AG04450 (cell line): ENCODE measurements at places on chromosomes 13 and 19.

DNA sequence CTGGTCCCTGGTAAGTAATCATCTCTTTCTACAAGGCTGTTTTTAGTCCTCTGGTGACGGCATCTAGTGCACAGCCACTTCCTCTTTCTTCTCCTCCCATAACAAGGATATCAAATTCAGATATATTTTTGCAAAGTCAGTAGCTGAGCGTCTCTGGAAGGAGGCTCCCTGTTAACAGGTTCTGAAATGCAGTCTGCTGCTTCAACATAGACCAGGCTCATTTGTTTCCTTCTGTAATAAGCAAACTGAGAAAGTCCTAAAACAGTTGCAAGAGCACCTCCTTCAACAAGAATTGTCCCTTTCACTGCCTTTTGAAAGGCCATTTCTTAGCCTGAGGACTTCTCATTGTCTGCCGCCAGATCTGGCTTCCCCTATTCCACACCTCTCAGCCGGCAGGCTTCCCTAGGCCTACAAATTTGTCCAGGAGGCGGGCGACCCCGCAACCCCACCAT is 7.4 kb upstream of the ZSCAN5A start:
- no peak for DNase-seq

DNA sequence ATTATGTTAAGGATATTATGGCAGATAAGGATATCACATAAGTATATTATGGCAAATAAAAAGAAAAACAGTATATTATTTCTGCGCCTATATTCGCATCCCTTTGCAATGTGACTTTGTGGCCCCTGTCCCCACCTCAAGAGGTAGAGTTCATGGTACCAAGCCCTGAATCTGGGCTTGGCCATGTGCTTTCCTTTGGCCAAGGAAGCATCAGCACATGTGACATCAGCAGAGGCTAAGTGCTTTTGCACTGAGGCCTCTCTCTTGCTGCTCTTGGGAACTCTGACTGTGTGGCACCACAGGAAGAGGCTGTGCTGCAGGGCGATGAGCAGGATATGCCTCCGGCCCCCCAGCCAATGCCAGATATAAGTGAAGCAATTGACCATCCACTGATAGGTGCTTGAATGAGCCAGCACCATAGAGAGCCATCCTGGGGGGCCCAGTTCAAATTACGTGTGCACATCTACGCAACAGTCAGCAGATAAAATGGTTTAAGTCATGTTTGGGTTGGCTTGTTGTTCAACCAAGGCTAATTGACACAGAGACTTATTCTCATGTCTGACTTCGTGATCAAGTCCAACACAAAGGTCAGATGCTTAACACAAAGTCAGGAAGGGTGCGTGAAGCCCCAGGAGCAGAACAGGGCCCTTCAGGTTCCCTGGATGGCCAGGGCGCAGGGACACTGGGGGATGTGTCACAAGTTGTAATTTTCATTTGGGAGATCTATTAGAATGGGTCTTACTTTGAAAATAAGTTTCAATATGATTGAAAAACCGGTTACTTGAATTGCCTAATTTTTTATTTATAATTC is 173.3 kb downstream of the COL4A1 start:
- DNase-seq = no peak

- DNase-seq = no peak
Observed at GRCh38 chr13:23377579-23377978, 55.9 kb downstream of the SACS start.

GRCh38 chr13:23639674-23640073 is 69.5 kb downstream of the TNFRSF19 start:
- DNase-seq = no peak

DNA sequence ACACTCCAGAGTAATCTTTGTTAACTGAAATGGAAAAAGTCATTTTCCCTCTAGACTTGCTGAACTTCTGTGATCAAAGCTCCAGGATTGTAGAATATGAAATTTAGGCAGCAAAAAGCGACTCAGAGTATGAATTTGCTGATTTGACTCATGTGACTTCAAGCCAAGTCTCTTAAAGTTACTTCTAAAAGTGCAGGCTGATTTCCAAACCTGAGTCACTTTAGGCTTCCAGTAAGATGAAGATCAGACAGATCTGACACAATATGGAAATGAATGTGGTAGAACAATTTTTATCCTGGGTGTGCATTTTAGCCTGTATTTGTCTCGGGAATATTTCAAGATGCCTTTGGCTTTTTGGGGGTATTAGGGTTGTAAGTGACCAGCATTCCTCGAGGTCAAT is 151.0 kb upstream of the TMTC4 start:
- DNase-seq = no peak

DNA sequence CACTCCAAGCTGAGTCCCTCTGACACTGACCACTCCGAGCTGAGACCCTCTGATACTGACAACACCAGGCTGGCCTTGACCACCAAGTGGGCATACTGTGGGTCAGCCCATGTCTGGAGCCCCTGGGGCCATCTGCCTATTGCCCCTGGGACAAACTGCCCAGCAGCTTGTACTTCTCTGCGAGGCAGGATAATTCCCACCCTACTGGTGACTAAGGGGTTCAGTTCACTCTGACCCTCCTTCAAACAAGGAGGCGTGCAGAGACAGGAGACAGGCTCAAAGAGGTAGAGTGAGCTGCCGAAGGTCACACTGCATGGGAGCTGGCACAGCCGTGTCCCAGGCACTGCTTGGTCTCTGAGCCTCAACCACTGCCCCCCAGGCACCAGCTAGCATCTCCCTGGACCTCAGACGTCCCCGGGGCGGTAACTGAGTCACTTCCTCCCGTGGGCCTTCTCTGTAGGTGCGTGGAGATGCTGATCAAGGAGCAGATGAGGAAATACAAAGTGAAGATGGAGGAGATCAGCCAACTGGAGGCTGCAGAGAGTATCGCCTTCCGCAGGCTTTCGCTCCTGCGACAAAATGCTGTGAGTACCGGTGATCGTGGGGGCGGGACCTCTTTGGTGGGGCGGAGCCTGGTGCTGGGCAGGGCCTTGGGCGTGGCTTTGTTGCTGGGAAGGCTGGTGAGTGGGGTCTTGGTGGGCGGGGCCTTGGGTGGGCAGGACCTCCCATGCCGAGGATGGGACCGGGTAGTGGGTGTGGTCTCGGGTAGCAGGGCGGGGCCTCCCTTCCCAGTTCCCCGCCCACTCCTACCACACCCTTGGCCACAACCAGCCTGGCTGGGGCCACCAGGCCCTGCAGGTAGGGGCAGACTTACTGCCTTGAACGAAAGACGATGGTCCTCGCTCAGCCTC is 5.8 kb upstream of the USE1 start:
- DNase-seq = no peak

DNA sequence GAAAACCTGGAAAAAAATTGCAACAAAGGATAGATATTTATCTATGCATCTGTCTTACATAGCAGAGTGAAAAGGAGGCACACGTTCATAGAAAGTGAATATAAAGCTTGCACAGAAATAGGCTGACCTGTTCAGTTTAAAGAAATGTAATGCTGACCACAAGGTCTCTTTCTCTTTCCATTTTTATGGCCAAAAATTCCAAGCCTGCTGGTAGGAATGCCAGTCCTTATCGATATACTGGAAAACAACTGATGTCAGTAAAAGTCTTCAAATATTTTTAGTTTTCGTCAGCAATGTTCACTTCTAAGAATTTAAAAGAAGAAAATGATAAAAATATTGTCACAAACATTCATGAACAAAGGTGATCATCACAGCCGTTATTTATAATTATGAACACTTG is 59.0 kb upstream of the MCF2L start:
- no peak for DNase-seq

GRCh38 chr13:105448811-105449210 is 1086.7 kb downstream of the EFNB2 start:
- no peak for DNase-seq

- no peak for DNase-seq
Observed at GRCh38 chr13:112747256-112747655, 57.4 kb downstream of the ATP11A start.

DNA sequence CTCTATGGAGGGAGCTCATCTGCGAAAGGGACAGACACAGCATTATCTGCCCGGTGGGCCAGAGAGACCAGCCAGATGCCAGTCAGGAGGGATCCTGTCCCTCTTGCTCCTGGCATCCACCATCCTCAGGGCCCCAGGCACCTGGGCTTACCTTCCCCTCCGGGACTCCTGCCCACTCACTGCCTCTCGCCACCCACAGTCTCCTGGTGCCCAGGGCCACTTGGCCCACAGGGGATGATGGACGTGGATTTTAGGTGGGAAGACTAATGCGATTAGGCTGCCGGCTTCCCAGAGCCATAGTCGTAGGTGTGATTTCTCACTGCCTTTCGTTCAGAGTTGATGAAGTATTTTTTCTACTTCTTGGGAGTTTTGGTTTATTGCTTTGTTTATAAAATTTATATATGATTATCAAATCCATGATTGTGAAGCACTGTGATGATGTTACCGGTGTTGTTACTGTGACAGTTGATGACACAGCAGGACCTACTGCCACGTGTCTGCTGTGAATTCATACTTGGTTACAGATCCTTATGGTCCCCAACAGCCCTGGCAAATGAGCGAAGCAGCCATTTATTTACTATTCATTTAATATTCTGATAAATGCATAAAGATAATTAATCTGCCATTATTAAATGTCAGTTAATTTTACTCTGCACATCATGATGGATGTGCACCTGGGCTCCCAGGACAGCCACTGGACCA is 14.5 kb upstream of the CHAMP1 start:
- DNase-seq = no peak

DNA sequence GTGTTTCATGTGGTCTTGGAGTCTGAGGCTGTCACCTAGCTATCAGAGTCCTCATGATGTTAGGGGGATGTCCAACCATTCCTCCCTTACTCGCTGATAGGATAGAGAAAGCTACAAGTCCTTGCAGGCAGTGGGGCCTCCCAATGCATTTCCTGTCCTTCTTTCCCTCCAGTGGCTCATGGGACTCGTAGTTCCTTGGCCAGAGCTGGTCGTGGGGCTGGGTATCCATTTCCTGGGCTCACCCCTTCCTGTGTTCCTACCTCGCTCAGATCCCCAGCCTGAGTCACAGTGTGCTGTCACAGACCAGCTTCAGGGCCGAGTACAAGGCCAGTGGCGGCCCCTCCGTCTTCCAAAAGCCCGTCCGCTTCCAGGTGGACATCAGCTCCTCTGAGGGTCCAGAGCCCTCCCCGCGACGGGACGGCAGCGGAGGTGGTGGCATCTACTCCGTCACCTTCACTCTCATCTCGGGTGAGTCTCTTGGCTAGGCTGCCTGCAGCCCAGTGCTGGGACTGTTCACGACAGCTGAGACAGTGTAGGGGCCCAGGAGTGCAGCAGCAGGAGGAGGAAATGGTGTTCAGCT is 19.1 kb downstream of the TMEM150B start:
- DNase-seq = no peak

DNA sequence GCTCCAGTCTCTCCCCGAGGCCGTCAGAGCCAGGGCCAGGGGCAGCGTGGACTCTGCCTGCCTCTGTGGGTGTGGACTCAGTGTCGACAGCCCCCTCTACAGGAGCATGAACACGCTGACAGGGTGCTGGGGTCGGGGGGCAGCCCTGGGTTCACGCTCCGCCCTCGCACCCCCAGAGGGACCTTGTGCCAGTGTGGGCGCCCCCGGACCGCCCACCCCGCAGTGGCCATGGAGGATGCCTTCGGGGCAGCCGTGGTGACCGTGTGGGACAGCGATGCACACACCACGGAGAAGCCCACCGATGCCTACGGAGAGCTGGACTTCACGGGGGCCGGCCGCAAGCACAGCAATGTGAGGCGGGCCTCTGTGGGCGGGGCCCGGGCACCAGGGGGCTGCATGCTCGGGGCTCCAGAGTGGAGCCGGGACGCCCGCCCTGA is 8.3 kb downstream of the TRPM4 start:
- no peak for DNase-seq
